Activated CD4-positive, alpha-beta T cell treated with anti-CD3 and anti-CD28 coated beads, Interleukin-2, amount 50 U/mL, for 16 hours (primary cell): ENCODE measurements at places on chromosomes 2 and 18.

- peak; percentile 0 for DNase-seq
These were observed 378.9 kb downstream of the GRB14 start for GRCh38 chr2:164242409-164242808.

- no peak for DNase-seq
These were observed 208.2 kb downstream of the CCDC178 start for GRCh38 chr18:33232318-33232626.

DNA sequence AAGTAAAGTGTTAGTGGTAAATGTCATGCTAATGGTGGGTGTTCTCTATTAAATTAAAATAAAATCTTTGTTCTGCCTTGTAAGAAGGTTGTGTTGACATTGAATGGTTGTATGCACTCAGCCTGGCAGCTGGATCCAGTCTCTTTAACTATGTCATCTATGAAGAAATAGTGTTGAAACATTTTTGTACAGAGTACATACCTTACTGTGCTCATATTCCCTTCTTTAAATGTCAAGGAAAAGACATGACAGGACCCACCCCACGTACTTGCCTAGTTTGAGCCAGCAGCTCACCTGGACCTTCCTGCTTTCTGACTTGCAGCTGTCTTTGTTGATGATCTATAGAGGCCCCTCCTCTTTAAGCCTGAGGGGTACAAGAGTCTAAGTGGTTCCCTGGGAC is 85.6 kb upstream of the ST3GAL5 start:
- no peak for DNase-seq

- no peak for DNase-seq
These were observed 634.1 kb downstream of the TDRD15 start for GRCh38 chr2:21757805-21758430.

DNA sequence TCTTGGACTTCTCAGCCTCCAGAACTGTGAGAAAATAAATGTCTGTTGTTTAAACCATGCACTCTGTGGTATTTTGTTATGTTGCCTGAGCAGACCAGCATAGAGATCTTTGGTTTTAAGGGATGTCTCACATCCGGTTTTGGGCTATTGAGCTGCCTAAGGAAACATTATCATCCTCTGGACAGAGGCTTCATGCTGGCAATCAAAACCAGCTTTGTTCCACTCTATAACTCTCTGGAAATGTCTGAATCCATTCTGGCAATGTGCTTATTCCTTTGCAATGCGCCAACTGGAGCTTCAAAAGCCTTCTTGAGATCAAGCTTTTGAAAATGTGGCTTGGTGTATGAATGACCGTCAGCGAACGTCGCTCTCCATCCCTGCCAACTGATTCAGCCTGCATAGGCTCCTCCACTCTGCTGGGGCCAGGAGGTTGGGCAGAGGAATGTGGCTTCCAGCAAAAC is 183.6 kb upstream of the MGAT5 start:
- no peak for DNase-seq

- DNase-seq: no peak
These were observed 27.8 kb downstream of the GLI2 start for GRCh38 chr2:120763508-120763907.
